ENCODE measurements at places on chromosomes 2 and 18.
A peak's percentile ranks its signal among the peaks of the same experiment; 100 is the strongest.

GRCh38 chr18:31863103-31863502 is 79.8 kb downstream of the TRAPPC8 start:
- DNase-seq: no peak

GRCh38 chr2:200765139-200765951 is 46.4 kb upstream of the BZW1 start:
- DNase-seq: no peak

DNA sequence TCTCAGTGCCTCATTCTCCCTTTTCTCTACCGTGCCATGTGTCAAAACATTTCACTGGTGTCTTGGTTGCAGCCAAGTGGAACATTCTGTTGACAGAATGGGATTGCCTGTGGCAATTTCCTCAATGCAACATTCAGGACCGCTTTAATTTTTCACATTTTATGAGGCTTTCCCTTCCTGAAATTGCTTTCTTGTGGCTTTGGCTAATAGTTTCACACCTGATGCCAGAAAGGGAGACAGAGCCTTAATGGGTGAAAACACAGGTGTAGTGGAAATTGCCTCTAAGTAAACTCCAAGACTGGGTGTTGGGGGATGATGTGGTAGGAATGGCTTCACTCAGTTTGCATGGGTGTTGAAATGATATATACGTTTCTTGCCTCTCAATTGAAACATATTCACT is 278.3 kb downstream of the TSN start:
- no peak for DNase-seq

DNA sequence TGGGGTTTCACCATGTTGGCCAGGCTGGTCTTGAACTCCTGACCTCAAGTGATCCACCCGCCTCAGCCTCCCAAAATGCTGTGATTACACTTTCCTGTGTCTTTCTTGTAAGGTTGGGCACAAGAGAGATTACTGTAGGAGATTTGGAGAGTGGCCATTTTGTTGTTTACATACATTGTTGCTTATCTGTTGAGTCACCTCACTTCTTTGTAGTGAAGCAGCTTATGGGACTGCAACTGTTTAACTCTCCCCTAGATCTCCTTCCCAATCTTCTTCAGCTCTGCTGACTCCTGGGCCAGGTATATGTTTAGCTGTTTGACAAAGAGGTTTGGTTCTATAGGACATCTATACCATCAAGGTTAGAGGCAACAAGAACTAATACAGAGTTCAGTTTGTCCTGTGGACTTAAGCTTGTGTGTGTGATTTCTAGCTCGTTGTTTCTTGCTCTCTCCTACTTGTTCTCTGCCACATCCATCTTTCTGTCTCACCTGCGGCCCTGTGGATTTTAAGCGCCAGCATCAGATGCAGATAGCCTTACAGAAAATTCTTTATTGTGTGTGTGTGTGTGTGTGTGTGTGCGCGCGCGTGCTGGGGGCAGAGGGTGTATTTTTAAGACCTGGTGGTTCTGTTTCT is 95.4 kb downstream of the HAUS1 start:
- no peak for DNase-seq

DNA sequence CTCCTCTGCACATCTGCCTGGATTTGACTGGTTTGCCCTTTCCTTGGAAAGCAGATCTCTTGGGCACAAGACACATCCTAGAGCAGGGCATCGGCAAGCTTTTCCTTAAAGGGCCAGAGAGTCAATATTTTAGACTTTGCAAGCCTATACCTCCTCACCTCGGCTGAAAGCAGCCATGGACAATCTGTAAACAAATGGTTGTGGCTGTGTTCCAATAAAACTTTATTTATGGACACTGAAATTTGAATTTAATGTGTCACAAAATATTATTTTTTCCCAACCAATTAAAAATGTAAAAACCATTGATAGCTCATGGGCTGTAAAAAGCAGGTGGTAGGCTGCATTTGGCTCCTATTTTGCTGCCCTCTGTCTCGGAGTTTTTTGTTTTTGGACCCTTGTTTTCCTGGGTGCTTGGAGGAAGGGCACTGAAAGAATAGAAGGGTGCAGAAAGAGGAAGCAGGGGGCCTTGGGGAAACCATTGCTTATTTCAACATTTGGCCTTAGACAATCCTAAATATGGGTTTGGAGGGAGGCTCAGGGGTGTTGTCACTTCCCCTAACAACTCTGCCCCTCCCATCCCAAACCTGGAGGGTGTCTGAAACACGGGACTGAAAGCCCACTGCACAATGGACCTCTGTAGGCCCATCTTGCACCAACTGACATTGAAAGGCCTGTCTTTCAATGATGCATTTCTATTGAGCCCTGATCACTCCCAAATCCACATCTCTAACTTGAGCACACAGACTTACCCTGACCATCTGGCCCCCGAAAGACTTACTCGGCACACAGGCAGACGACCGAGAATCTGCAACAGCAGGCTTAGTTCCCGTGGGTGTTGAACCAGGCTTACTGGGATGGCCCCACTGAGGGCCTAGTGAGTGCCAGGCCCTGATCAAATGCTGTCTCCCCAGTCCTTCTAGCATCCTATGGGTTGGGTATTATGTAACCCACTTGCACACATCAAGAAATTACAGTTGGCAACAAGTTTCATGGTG is 7.1 kb upstream of the ZFP36L2 start:
- no peak for DNase-seq

- no peak for DNase-seq
These were observed 419.7 kb upstream of the ZEB2 start for GRCh38 chr2:144939590-144939989.

DNA sequence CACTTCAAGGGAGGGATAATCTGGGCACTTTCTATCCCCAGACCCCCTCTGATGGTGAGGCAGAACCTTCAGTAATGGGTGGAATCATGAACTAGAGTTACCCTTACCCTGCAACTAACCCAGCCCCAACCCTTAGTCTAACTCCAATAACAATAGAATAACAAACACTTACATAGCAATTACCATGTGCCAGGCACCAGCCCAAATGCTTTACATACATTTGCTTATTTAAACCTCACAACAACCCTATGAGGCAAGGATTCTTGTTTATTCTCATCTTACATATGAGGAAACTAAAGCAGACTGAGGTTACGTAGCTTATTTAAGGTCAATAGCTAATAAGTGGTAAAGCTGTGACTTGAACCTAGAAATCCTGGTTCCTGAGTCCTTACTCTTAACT is 132.8 kb downstream of the CYP26B1 start:
- no peak for DNase-seq

DNA sequence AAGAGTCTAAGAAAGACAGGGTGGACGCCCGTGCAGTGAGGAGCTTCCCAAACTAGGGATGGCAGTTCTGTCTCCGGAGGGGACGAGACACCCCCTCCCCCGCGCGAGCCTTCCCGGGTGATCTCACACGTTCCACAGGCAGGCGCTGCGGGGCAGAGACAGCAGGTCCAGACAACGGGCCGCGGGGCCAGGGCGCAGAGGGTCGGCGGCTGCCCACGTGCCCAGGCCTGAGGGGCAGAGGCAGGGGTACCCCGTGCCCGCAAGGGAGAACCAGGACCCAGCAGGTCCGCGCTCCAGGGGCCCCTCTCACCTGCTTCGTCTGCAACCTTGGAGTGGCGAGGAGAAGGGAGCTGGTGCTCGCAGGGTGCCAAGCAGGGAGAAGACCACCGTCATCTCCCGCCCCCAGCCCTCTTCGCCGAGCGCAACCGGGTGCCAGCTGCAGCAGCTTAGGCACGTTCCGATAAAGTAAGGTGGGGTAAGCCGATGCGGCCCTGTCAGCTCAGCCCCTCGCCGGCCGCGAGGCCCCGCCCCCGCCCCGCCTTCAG is at the start of gene GPR155:
TSS of gene GPR155 (minus strand) at position 467 of the 545 bp plus-strand sequence. CDS start 5,073 bp downstream, outside the sequence.
- DNase-seq: no peak

- DNase-seq: no peak
These were observed 71.4 kb upstream of the GLS start for GRCh38 chr2:190809139-190809764.

DNA sequence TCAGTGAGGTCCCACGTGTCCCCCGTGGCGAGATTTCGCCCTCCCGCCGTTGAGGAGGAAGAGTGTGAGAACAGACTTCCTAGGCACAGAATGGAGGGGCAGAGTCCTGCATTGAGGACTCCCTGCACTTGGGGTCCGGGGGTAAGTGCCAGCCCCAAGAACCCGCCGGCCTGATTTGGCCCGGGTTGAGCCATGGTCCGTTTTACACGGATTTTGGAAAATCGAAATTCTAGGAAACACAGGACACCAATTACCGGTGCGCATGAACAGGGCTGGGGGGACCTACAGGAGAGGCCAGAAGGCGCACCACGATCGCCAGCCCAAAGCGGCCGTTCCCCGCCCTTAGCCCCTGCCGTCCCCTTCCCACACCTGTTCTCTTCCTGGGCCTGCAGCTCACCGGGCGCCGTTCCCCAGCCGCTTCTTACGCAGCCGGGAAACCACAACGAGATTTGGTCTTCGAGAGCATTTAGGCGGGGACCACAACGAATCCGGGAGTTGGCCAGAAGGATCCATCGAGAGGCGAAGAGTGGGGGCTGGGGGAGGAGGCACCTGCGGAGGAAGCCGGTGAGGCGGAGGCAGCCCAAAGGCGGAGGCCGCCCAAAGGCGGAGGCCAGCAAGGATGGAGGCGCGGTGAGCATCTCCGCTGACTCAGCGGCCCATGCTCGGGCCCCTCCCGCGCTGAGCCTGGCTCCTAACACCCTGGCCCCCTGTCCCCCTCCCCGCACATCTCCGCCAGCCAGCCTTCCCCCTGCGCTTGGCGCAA is 464 bp upstream of the TLX2 start:
- no peak for DNase-seq

DNA sequence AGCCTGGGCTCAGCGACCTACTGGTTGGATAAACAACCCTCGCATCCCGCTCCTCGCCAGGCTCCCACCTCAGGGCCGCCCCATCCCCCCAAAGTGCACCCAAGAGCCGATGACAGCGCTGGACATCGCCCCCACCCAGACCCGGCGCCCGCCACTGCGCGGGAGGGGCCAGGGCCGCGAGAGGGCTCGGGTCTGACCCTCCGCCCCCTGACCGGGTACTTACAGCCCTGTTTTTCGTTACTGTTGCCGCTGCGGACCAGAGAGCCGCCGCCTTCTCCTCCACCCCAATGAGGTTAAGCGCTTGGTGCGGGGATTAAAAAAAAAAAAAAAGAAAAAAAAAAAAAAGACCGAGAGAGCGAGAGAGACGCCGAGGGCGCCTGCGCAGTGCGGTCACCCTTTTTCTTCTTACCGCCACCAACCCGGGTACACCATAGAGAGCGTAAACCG is at the start of gene CLASP1:
TSS of gene CLASP1 (minus strand) at position 314 of the 447 bp plus-strand sequence. CDS start 43,567 bp downstream, outside the sequence.
- no peak for DNase-seq

GRCh38 chr2:19312949-19313348 is 45.5 kb downstream of the OSR1 start:
- DNase-seq: no peak

DNA sequence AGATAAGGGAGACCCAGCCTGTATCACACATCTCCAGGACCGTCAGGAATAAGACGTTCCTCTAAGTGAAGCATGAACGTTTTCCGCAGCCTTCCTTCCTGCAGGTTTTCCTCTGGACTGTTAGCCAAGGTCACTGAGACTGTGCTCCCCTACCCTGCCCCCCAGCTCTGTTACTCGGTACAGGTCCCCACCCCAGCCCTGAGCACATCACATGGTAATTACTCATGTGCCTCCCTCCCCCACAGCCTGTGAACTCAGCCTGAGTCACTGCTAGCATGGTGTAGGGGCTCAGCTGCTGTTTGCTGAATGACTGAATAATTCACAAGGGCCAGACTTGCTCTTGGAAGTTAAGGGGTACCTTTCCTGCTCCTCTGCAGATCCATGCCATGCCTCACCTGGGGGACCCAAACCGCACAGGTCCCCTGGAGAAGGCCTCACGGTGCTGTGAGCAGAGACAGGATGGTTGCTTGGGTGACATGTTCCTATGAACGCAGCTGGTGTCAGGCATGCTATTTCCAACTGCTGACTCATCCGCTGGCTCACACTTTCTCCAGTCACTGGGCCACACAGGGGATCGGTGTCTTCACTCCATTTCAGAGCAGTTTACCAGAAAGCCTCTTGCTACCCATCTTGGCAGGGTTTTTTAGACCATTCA is 88.2 kb downstream of the PLB1 start:
- DNase-seq: peak; percentile 68

GRCh38 chr2:158650646-158651357 is 144.3 kb upstream of the DAPL1 start:
- no peak for DNase-seq

DNA sequence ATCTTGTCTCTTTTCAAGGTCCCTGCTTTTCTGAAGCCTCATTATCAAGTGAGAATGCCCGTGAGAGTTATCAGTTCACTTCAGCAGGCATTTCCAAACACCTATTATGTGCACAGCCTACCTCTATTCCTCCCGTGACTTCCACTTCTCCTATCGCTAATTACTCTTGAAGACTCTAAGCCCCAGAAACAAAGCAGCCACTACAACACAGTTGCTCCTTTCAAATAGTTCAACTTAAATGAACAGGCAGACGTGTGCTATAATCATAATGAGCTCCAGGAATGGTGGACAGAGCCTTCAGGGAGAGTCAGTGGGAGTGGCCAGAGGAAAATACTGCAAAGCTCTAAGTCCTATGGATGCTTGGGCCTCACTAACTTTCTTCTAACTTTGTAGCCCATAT is 159.0 kb downstream of the RDH14 start:
- DNase-seq: no peak

DNA sequence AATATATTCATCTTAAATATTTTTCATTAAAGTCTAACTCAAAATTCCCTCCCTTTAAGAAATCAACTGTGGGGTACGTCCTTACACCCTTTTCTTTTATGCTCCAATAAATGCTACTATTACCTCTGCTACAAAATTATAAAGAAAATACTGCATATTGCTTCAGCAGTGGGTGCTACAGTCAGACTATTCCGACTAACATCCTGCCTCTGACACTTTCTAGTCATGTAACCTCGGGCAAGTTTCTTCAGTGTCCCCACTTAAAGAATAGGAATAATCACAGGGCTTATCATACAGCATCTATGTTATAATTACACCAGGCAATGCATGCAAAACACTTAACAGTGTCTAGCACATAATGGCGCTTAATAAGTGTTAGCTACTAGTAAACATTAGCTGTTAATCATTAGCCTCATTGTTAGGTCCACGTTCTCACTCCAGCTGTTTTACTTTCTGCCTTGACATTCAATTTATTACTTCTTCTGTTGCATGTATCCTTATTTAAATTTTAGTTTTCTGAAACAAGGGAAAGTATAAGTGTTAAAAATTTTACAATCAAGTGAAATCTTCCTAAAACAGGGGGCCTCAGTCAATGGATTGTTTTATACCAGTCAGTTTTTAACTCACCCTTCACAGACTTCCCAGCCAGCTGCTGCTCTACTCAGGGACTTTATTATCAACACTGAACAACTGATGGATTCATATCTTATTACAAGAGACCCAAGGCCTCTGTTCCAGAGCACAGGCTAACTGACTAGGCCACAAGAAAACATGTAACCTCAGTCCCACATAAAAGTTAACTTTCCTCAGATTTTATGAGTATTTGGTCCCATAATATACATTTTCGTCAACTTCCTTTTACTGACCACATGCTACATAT is 54.0 kb downstream of the CLASP1 start:
- no peak for DNase-seq

GRCh38 chr2:236749346-236749745 is 179.7 kb downstream of the ACKR3 start:
- no peak for DNase-seq

DNA sequence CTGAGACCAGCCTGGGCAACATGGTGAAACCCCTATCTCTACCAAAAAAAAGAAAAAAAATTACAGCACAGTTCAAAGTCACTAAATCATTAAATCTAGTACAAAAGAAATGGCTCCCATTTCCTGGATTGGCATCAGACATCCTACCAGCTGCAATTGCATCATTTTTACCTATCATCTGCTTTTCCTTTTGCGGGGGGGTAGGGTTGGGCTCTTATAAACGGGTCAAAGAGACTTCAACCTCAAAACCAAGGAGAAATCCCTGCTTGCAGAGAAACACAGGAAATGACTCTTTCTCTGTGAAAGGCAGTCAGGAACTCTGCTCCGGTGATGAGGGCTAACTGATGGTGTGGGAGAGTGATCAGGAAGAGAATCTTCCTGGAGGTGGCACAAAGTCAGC is 45.3 kb upstream of the RFX8 start:
- DNase-seq: no peak
